Stimulated activated CD8-positive, alpha-beta memory T cell treated with anti-CD3 and anti-CD28 coated beads, Interleukin-2, amount 100 ng/mL, for 1 hour (primary cell): ENCODE measurements at places on chromosomes 16 and 17.

- DNase-seq, result no peak
Measured at GRCh38 chr16:28937222-28937876, 5.6 kb downstream of the CD19 start.

- no peak for DNase-seq
Measured at GRCh38 chr17:38980490-38981217, 13.5 kb upstream of the FBXO47 start.

DNA sequence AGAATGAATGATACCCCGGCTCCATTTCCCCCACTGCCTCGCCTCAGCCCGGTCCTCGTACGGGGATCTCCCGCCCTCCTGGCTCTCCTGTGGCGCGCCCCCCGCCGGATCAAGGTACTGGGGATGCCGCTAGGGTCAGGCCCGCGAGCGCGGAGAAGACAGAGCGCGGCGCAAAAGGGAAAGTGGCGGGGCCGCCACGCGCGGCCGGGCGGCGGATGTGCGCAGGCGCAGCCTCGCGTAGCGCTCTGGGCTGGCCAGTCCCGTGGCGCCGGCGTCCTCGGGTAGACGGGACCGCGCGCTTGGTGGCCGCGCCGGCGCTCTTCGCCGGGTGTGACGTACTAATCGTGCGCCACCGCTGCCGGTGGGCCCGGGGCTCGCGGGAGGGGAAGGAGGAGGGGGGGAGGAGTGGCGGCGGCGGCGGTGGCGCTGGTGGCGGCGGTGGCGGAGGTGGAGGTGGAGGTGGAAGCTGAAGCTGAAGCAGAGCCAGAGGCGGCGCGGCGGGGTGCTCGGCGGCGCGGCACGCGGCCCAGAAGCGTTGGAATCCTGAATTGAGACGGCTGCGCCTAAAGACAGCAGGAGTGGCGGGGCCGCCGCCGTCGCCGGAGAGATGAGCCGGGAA, at the start of gene SENP3:
SENP3 (plus strand) TSS at position 331 of the 619 bp plus-strand sequence. CDS start 1,158 bp downstream, outside the sequence.
- DNase-seq, result peak; percentile 85

GRCh38 chr17:27381007-27381501, 75.2 kb upstream of the KSR1 start:
- DNase-seq, result peak; percentile 44

DNA sequence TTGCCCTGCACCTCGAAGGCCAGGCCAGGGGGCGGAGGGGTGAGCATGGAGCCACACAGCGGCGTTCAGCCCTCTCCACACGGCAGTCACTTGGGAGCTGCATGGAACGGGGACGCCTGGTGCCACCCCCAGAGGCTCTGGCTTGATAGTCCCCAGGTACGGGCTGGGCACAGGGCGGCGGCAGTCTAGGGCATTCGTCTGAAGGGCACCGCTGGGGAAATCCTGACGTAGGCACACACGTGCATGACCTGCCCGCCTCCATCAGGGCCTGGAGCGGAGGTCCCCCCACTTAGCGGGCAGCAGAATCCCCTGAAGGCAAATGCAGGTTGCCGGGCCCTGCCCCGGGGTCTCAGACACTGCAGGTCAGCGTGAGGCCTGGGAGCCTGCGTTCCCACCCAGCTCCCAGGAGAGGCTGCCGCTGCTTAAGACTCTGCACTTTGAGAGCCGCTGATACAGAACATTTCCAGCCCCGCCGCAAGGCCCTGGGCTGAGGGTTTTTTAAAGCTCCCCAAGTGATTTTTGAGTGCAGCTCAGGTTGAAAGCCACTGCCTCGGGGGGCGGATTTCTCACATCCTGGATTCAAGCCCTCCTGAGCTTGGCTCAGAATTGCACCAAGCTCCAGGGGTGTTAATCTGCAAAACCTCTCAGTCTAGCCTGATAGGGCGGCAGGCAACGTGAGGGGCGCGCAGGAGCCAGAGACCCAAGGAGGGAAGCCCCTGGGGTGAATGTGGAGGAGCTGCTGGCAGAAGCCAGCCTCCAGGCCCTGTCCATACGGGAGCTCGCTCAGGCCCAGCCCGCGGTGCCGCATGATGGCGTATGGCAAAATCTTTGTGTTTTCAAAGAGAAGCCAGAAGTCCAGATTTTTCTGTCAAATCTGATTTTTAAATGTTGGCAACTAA, 182.3 kb upstream of the GSE1 start:
- no peak for DNase-seq

DNA sequence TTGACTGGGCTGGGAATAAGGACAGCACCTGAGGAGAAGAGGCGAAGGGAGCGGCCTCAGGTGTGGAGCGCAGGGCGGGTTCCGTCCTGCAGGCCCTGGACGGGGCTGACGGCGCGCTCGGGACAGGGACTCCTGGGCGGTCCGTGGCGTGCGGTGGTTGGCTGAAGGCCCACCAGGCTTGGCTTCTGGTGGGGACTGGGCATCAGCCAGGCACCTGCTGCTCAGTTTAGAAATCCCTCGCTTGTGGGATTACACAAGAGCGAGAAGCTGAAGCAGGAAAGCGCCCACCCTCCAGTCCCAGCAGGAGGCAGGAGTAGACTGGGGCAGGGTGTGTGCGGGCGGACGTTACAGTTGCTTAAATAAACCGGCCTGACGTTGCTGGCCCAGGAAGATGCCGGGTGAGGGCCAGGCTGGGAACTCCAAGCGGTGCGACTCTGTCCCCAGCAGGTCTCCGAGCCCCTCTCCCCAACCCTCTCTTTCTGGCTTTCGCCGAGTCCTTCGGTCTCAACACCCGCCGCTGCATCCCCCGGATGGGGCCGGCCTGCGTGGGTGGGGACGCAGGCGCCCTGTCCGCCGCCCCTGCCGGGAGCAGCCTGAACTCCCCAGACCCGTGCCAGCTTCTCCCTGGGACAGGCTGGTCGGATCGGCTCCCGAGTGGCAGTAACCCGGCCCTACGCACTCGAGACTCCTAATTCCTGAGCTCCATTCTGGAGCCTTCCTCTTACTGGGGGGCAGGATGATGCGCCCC, 639 bp downstream of the MIF4GD start:
- DNase-seq, result no peak

DNA sequence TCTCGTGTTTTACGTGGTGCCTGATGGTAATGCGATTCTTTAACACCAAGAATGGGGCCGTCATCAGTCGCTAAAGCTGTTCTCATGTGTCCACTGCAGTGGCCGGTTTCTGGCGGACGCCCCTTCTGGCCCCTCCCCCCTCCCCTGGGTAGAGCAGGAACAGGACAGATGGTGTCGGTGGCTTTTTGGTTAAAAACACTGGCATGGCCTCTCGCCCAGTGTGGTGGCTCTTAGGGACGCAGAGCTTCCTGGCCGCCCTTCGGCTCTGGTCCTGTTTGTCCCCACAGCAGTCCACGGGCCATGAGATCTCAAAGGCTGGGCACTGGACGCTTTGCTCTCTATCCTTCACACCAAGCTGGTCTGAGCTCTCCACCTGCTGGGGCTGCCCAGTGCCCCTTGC, 151.8 kb downstream of the BANP start:
- DNase-seq, result no peak

DNA sequence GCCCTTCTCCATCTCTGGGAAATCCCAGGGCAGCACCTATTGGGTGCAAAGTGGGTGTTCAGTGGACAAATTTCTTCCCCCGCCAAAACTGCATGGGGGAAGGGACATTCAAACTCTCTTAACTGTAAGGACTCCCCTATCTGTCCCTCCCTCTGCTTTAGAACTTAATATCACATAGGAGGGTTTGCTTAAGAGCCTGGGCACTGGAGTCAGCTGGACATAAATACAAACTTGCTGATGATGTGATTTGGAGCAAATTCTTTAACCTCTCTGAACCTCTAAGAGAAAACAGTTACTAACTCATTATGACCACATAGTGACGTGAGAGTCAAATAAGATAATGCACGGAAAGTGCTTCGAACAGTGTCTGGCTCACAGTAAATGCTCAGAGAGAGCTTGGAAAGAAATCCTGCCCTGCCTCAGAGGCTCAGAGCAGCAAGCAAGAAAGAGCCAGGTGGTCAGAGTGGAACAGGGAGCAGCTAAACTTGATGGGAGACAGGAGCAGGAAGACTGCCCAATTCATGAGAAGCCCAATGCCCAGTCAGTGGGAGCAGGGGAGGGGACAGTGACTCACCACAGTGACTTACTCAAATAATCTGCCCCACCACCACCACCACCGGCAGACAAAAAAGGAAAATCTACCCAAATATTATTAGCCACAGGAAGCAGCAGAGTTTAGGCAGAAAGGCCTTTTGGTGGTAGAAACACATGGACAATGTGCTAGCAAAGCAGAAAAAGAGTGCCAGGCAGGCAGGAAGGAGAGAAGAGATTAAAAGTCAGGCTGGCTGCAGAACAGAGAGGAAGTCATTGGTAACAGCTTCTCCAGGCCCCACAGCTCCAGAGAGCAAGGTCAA, 23.9 kb upstream of the CCL1 start:
- DNase-seq, result no peak

GRCh38 chr17:49963626-49964302, 5.2 kb upstream of the DLX4 start:
- no peak for DNase-seq
